Right atrium auricular region (tissue), 2 donors: ENCODE measurements at places on chromosomes 5 and 9. TPM values are rescaled to one million over a fixed set of nuclear protein-coding genes. Genes with fewer than 3 reads are reported as not detected.

Gene RANBP17
- 3.6 TPM for total RNA-seq

Gene OLFM1
- total RNA-seq, result 7.6 TPM

Gene SHC3
- 1.7 TPM for total RNA-seq

GRCh38 chr9:126620478-126620877, 6.8 kb downstream of the LMX1B start:
- DNase-seq, result no peak

GRCh38 chr5:146529984-146530383, 14.0 kb upstream of the GPR151 start:
- no peak for DNase-seq

- no peak for DNase-seq
These were observed 85.2 kb upstream of the TNC start for GRCh38 chr9:115202960-115203751.
